ENCODE measurements at places on chromosomes 1 and 21. TPM values are rescaled to one million over a fixed set of nuclear protein-coding genes. Genes with fewer than 3 reads are reported as not detected.

RORC gene
- not detected for total RNA-seq

DNA sequence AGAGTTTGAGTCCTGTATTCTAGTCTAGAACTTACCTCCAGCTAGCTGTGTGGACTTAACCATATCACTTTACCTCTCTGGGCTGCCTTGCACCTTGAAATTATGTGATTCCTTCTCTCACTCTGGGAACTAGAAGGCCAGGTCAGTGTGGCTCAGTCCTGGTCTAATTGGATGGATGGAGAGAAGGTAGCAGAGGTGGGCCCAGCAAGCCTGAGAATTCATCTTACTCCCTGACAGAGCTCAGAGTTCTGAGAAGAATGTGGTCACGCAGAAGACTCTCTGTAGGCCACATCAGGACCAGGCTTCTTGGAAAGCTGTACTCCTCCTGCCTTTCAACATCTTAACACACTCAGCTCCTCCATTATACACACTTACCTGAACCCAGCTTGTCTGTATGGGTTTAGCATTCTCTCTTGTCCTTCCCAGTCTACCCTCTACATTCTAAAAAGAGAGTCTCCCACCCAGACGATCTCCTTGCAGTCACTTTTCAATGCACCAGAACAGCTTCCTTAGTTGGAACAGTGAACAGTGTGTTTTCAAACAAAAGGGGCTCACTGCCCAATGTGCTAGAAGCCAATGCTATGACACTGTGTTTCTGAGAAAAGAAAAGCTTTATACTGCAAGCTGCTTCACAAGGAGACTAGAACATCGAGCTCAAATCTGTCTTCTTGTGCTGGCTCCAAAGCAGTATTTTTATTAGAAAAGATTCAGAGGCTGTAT lies 60.5 kb downstream of the CAPN9 start:
- DNase-seq = peak; percentile 23

DNA sequence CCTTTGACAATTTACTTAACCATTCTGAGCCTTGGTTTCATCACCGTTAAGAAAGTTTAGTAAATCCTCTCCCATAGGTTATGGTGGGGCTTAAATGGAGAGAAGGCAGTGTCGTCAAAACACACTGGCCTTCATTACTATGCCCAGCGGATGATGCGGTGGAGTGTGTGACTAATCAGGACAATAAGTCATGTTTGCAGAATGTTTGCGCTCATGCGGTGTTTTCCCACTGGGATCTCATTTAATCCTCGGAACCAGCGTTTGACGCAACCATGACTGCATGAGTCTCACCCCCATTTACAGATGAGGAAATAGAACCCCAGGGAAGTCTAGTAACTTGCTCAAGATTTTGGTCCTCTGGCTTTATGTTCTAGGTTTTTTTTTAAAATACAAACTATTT lies 17.5 kb downstream of the SLC26A9 start:
- DNase-seq = no peak

DNA sequence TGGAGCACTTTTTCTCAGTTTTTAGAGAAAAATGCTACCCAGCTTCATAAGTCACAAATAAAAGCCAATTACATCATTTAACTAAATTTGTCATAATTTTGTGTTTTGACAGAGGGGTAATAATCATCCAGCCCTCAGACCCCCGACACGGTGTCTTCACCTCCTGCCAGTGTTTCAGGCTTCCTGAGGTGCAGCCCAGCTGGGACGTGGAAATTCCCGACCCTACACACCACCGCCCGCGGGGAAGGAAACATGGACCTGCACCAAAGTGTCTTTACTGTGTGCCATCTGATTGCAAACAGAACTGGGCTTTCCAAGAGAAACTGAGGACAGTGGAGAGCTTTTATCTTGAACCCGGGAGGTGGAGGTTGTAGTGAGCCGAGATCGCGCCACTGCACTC lies 7.7 kb upstream of the INAVA start:
- no peak for DNase-seq

- DNase-seq = peak; percentile 87
Measured at GRCh38 chr1:37793773-37794371, at the start of gene MANEAL. TSS of gene MANEAL (plus strand) at chr1:37793847. CDS start at chr1:37794183, 336 bp downstream.

DNA sequence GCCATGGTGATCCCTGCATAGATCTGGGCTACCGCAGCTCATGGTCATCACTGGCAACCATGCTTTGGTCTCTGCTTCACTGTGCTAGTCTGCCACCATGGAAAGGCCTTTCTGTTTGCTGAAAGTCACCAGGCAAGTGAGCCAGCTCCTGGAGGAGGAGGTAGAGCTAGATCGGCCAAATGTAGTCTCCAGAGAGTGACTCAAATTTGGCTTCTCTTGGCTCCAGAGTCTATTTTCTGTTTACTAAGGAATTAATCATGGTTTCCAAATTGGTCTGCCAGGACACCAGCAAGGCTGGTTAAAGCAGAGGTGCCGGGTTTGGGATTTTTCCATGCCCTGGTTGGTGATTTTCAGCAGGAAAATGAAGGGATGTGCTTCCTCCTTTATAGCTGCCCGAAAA lies 52.7 kb upstream of the IVNS1ABP start:
- DNase-seq = no peak

GRCh38 chr1:153730468-153730988 lies 2.7 kb downstream of the INTS3 start:
- no peak for DNase-seq

DNA sequence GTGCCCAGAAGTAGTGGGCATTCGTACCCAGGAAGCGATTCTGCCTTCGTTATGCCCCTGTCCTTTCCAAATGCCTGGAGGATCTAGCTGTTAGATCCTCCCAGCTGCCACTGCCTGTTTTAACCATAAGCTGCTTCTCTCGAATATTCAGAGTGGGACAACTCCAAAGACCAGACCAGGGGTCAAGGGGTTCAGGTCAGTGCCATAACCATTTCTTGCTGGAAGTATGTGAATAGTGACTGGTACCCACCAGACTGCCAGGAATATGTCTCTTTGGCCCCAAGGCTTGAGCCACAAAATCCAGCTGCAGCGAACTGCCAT lies 914 bp upstream of the MTF1 start:
- DNase-seq = no peak

Data from osteocyte (in vitro differentiated cells).